B cell (primary cell): ENCODE measurements at places on chromosomes 7 and 10.

DNA sequence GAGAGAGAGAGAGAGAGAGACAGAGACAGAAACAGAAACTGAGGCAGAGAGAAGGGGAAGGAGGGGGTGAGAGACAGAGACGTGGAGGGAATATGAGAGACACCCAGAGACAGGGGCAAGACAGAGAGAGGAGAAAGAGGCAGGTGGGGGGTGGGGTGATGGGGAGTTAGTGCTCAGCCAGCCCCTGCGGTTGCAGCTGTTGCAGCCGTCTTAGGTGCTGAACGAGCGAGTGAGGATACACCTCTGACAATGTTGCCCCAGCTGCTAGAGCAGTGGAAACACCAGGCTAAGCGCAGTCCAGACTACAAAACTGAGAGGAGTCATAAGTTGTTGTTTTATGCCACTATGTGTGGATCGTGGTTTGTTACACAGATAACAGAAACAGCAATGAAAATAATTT is 328.2 kb upstream of the SHH start:
- H3K4me3 ChIP-seq, result no peak overlapping the region
- H3K27me3 ChIP-seq, result no peaks in the 10 kb centered on the region
- H3K27ac ChIP-seq, result no peak overlapping the region
- H3K36me3 ChIP-seq, result no peaks in the 10 kb centered on the region
- DNase-seq, result no peak

DNA sequence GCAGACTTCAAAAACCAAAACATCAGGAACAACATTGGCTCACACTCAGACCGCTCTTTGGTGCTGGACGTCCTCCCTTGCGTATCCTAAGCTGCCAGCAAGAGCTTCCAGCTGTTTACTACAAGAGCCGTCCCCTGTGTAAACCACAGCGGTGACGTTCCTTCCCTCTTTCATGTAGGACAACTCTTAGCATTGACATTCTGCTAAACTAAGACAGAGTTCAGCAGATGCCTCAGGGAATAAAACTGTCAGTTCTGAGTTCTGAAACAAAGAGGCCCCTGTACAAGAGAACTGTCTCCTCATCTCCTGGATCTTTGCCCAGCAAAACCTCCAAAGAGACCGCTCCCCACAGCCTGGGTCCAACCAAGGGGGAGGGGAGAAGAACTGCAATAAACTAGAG is 57.8 kb upstream of the OPALIN start:
- no peak overlapping the region for H3K4me3 ChIP-seq
- no peaks in the 10 kb centered on the region for H3K36me3 ChIP-seq
- no peak for DNase-seq
- no peak overlapping the region for H3K27ac ChIP-seq
- no peaks in the 10 kb centered on the region for H3K27me3 ChIP-seq
- no peaks in the 10 kb centered on the region for H3K4me1 ChIP-seq

GRCh38 chr7:39510864-39511354 is 55.3 kb upstream of the YAE1 start:
- H3K36me3 ChIP-seq, result no peaks in the 10 kb centered on the region
- H3K4me3 ChIP-seq, result no peak overlapping the region
- H3K27me3 ChIP-seq, result no peaks in the 10 kb centered on the region
- no peak for DNase-seq
- no peak overlapping the region for H3K27ac ChIP-seq
- peaks cover 10% of the 10 kb centered on the region for H3K4me1 ChIP-seq

DNA sequence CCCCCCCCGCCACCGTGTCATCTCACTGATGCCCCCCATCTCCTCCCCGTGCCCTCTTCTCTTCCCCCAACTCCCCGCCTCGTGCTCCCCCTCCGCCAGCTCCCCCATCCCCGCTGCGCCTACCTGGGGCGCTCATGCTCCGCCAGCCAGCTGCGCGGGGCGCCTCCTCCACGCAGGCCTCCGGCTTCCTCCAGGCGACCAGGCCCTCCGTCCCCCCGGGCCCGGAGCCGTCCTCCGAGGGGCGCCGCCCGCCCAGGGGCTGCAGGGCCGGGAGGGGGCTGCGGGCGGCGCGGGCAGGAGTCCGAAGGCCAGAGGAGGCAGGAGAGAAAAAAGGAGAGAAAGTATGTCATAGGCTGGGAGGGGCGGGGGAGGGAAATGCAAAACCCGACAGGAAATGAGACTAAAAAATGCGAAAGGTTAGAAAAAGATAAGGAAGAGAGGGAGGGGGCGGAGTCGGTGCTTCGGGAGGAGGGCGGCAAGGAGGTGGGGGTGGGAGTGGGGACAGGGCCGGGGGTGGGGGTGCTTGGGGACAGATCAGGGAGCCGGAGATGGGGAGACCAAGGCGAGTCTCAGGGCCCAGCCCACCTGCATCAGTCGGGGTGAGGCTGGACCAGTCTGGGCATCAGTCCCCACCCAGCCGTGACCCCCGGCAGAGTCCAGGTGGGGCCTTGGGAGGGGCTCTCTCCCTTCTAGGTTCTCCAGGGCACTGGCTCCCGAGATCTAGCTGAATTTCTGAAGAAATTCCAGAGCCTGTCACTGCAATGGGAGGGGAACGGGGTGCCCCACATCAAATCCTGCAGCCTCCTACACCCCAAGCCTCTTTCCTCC is at the start of gene CARD11:
CARD11 (minus strand) TSS at position 324 of the 828 bp plus-strand sequence. CDS start 85,361 bp downstream, outside the sequence.
- peaks cover 40% of the 10 kb centered on the region for H3K4me1 ChIP-seq
- no peaks in the 10 kb centered on the region for H3K27me3 ChIP-seq
- DNase-seq, result peak; percentile 78
- peak within 1 kb of the TSS; percentile 94 for H3K27ac ChIP-seq

GRCh38 chr10:29646238-29646902 is 11.6 kb upstream of the SVIL start:
- no peak for DNase-seq
- H3K36me3 ChIP-seq, result no peaks in the 10 kb centered on the region
- H3K4me1 ChIP-seq, result peaks cover 9% of the 10 kb centered on the region
- no peak overlapping the region for H3K4me3 ChIP-seq

DNA sequence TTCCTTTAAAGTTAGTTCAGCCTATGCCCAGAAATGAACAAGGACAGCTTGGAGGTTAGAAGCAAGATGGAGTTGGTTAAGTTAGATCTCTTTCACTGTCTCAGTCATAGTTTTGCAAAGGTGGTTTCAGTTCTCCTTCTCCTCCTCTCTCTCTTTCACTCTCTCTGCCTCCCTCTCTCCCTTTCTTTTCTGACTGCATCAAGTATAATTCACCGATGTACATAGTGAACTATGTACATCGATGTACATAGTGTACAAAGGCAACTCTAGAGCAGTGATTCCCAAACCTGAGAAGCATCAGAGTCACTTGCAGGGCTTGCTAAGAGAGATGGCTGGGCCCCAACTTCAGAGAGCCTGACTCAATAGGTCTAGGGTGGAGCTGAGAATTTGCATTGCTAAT is 1259.7 kb downstream of the TYW1 start:
- H3K4me1 ChIP-seq, result no peaks in the 10 kb centered on the region
- H3K27me3 ChIP-seq, result no peaks in the 10 kb centered on the region
- H3K36me3 ChIP-seq, result no peaks in the 10 kb centered on the region
- no peak overlapping the region for H3K27ac ChIP-seq

DNA sequence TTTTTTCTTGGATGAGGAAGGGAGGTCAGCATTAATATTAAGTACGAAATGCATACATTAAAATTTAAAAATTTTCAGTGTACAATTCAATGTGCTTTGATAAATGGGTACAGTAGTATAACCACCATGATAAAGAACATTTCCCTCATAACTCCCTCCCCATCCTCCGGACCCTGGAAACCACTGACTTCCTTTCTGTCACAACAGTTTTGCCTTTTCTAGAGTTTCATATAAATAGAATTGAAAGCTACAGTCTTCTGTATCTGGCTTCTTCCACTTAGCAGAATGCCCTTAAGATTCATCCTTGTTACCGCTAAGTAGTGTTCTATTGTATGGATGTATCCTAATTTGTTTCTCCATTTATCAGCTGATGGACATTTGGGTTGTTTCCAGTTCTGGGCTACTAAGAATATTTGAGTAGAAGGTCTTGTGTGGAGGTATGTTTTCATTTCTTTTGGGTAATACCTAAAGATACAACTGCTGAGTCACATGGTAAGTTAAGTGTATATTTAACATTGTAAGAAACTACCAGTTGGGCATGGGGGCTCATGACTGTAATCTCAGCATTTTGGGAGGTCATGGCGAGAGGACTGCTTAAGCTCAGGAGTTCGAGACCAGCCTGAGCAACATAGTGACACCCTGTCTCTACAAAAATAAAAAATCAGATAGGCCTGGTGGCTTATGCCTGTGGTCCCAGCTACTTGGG is 30.8 kb downstream of the ABI1 start:
- H3K27ac ChIP-seq, result peak overlapping the region; percentile 11
- no peak for DNase-seq
- H3K36me3 ChIP-seq, result no peaks in the 10 kb centered on the region
- H3K27me3 ChIP-seq, result no peaks in the 10 kb centered on the region

- H3K27ac ChIP-seq, result no peak overlapping the region
- no peak for DNase-seq
- no peaks in the 10 kb centered on the region for H3K27me3 ChIP-seq
- no peak overlapping the region for H3K4me3 ChIP-seq
Observed at GRCh38 chr10:123442901-123443300, 223.3 kb upstream of the GPR26 start.

- no peak overlapping the region for H3K27ac ChIP-seq
- peak; percentile 16 for DNase-seq
- H3K4me3 ChIP-seq, result no peak overlapping the region
- no peaks in the 10 kb centered on the region for H3K27me3 ChIP-seq
- H3K36me3 ChIP-seq, result no peaks in the 10 kb centered on the region
Observed at GRCh38 chr10:24850727-24851296, 101.6 kb downstream of the PRTFDC1 start.

DNA sequence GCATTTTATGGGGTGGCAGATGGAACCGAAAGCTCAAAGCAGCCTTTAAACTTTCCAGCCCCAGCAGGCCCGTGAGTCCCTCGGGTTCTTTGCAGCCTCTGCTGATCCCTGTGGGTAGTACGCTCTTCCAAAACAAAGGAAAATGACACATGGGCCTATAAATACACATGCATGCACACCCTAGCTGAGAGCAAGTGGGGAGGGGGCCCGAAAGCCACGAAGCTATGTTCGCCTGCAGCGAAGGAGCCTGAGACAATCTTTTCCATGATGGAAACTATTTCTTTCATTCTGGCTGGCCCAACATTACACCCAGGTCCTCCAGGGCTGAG is 32.2 kb downstream of the CALML5 start:
- no peaks in the 10 kb centered on the region for H3K36me3 ChIP-seq
- no peaks in the 10 kb centered on the region for H3K27me3 ChIP-seq
- peaks cover 3% of the 10 kb centered on the region for H3K4me1 ChIP-seq
- H3K27ac ChIP-seq, result no peak overlapping the region
- DNase-seq, result no peak

GRCh38 chr7:143331179-143331801 is 15.4 kb downstream of the CLCN1 start:
- no peaks in the 10 kb centered on the region for H3K27me3 ChIP-seq
- H3K4me1 ChIP-seq, result peaks cover 7% of the 10 kb centered on the region
- no peak for DNase-seq
- no peak overlapping the region for H3K4me3 ChIP-seq

- H3K4me1 ChIP-seq, result no peaks in the 10 kb centered on the region
- H3K27ac ChIP-seq, result no peak overlapping the region
- H3K36me3 ChIP-seq, result no peaks in the 10 kb centered on the region
Observed at GRCh38 chr10:121774813-121775212, 153.0 kb downstream of the ATE1 start.

- H3K27me3 ChIP-seq, result no peaks in the 10 kb centered on the region
- DNase-seq, result no peak
- H3K36me3 ChIP-seq, result peaks cover 5% of the 10 kb centered on the region
Observed at GRCh38 chr7:44085546-44085945, 3.2 kb upstream of the POLM start.

DNA sequence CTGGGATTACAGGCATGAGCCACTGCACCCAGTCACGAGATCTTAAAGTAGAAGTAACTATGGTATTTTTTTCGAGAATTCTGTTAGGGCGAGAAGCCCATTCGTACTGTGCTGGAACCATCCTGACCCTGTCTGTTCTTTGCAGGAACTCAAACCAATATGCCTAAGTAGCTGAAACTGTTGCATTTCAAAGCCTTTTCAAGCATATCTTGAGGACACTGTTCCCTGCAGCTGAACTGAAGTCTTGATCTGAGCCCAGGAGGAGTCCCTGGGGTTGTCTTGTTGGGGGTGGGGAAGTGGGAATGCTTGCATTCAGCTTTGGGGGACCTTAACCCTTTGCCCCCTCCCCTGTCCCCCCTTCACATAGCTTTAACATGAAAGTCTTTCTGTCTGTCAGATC is 61.5 kb downstream of the CUX1 start:
- DNase-seq, result no peak
- peaks cover 22% of the 10 kb centered on the region for H3K4me1 ChIP-seq
- peaks cover 3% of the 10 kb centered on the region for H3K36me3 ChIP-seq
- no peak overlapping the region for H3K27ac ChIP-seq

- no peak overlapping the region for H3K4me3 ChIP-seq
- H3K4me1 ChIP-seq, result no peaks in the 10 kb centered on the region
- DNase-seq, result no peak
- no peaks in the 10 kb centered on the region for H3K27me3 ChIP-seq
Observed at GRCh38 chr7:3844540-3845151, 543.6 kb downstream of the SDK1 start.

GRCh38 chr7:25857376-25858067 is 294.5 kb upstream of the NFE2L3 start:
- peaks cover 59% of the 10 kb centered on the region for H3K4me1 ChIP-seq
- peak overlapping the region; percentile 35 for H3K4me3 ChIP-seq
- no peak overlapping the region for H3K27ac ChIP-seq
- no peak for DNase-seq

- H3K4me1 ChIP-seq, result peaks cover 74% of the 10 kb centered on the region
- H3K27me3 ChIP-seq, result no peaks in the 10 kb centered on the region
- peak overlapping the region; percentile 94 for H3K27ac ChIP-seq
- H3K4me3 ChIP-seq, result peak overlapping the region; percentile 93
- no peak for DNase-seq
- peaks cover 2% of the 10 kb centered on the region for H3K36me3 ChIP-seq
Observed at GRCh38 chr10:5813091-5813340, 218 bp downstream of the GDI2 start.

- H3K4me1 ChIP-seq, result peaks cover 5% of the 10 kb centered on the region
- H3K27me3 ChIP-seq, result no peaks in the 10 kb centered on the region
- H3K27ac ChIP-seq, result no peak overlapping the region
- H3K4me3 ChIP-seq, result no peak overlapping the region
- H3K36me3 ChIP-seq, result no peaks in the 10 kb centered on the region
Observed at GRCh38 chr10:66927971-66928770, 2.3 kb downstream of the LRRTM3 start.

- peaks cover 25% of the 10 kb centered on the region for H3K4me1 ChIP-seq
- no peak for DNase-seq
- H3K4me3 ChIP-seq, result no peak overlapping the region
- H3K36me3 ChIP-seq, result no peaks in the 10 kb centered on the region
- no peak overlapping the region for H3K27ac ChIP-seq
Observed at GRCh38 chr7:112986256-112987031, 100.2 kb downstream of the GPR85 start.

- no peaks in the 10 kb centered on the region for H3K27me3 ChIP-seq
- no peak overlapping the region for H3K4me3 ChIP-seq
- H3K27ac ChIP-seq, result no peak overlapping the region
- no peak for DNase-seq
- H3K4me1 ChIP-seq, result no peaks in the 10 kb centered on the region
Observed at GRCh38 chr10:132735341-132735775, 50.6 kb downstream of the NKX6-2 start.
